Activated naive CD4-positive, alpha-beta T cell (primary cell): ENCODE measurements at places on chromosomes 6 and 20.

DNA sequence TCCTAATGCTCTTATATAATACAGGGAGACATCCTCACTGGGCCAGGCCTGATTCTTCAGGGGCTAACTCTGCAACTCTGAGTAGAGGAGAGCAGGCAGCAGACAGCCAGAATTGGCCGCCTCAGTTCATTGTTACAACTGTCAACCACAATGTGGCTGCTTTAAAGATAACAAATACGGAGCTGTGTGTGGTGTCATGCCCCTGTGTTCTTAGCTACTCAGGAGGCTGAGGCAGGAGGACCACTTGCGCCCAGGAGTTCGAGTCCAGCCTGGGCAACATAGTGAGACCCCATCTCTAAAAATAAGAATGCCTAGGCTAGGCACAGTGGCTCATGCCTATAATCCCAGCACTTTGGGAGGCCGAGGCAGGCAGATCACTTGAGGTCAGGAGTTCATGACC lies 34.3 kb downstream of the CEP250 start:
- DNase-seq, result no peak

DNA sequence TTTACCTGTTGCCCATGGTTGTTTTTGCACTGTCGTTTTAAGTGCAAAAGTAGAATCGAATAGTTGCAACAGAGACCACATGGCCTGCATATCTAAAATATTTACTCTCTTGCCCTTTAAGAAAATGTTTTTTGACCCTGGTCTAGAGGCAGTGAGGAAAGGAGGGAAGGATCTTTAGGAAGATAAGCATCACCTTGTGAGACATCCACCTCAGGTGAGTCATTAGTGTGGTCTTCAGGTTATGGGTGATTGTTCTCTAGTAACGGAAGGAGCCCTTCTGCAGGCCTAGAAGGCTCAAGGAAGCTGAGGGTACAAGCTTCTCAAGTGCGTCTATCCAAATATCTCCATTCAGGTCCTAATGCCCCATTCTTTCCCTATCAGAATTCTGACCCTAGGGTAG lies 6.6 kb upstream of the RAB44 start:
- no peak for DNase-seq

DNA sequence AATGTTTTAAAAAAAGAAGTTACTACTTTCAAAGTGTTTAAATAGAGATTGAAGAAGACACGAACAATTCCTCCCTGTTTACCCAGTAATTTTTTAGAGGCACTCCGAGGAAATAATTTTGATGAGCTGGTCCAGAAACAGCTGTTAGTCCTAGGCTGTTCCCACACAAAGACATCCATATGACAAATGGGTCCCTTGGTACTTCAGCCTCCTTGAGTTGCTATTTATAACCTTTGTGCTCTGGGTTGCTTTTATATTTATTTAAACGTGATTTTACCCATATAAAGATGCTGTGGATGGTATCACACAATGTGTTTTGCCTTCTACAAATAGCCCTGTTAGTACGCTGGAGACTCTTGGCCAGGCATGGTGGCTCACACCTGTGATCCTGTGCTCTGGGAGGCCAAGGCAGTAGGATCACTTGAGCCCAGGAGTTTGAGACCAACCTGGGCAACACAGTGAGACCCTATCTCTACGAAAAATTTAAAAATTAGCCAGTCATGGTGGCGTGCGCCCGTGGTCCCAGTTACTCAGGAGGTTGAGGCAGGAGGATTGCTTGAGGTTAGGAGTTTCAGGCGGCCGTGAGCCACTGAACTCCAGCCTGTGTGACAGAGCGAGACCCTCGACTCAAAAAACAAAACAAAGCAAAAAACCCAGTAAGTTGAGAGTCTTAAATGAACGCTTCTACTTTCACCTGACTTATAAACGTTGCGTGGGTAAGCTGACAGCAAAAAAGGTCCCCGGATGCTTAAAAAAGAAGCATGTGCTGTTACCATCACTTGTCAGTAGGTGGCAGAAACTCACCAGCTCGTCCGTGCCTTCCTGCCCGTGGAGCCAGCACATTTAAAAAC lies 56.9 kb upstream of the ARMH2 start:
- DNase-seq, result peak; percentile 17

DNA sequence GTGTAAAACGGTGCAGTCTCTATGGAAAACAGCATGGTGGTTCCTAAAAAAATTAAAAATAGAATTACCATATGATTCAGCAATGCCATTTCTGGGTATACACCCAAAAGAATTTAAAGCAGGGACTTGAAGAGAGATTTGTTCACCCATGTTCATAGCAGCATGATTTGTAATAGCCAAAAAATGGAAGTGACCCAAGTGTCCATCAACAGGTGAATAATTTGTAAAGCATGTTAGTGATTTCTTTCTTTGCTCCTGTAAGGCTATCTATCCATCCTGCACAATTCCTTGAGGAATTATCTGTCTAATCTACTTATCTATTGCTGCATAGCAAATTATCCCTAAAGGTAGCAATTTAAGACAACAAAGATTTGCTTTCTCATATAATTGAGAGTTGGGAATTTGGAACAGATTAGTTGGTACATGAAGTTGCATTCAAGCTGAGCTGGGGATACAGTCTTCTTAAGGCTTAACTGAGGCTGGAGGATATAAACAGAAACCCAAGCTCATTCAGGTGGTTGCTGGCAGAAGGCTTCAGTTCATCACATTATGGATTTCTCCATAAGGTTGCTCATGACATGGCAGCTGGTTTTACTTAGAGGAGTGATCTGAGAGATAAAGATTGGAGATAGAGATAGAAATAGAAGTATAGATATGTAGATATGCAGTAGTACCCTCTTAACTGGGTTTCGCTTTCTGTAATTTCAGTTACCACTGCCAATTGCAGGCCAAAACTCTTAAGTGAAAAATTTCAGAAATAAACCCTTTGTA lies 62.0 kb downstream of the IL22RA2 start:
- DNase-seq, result no peak

DNA sequence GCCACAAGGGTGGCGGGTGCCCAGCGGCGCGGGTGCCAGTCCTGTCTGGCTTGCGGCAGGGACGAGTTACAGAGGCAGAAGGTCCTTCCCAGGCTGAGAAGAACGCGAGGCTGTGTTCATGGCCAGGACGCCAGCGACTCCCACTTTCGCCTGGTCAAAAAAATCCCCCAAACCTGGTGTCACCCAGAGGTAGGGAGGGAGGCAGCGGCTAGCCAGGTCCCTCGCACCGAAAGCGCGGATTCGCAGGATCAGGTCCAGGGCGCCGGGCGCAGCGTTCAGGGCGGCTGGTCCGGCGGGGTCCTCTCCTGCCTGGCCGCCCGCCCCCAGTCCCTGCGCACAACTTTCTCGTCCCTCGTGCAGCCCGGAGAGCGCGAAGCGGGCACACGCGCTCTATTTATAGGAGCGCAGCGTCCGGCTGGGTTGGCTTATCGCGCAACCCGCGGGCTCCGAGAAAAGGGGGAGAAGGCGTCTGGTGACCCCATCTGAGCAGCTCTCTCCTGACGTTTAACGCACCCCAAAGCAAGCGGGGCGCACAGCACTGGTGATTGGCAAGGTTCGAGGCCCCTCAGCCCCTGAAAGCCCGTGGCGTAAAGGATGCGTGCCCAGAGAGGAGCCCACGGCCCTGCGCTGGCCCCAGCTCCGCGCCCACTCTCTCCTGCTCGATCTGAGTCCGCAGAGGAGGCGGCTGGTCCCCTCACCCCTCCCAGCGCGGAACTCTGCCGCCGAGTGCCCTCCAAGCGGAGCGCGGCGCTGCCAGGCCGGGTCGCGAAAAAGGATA lies 519 bp downstream of the CBLN4 start:
- DNase-seq, result no peak

DNA sequence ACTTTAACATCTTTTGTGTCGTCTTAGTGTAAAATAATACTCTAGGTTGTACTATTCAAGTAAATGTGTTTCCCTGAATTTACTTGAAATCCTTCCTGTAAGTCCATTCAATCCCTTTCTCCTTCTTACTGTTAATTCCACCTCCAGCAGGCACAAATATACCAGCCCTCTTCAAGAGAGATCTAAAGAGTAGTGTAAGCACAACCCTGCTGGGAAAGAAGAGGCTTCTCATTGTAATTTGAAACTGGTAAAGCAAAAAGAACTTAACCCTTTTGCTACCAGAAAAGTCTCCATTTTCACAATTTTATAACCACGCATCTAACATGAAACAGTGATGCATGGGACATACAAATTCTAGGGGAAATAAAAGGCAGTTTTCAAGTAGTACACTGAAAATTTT lies at the start of gene BMP5:
TSS of gene BMP5 (minus strand) at position 191 of the 400 bp plus-strand sequence. CDS start 725 bp downstream, outside the sequence.
- DNase-seq, result no peak

DNA sequence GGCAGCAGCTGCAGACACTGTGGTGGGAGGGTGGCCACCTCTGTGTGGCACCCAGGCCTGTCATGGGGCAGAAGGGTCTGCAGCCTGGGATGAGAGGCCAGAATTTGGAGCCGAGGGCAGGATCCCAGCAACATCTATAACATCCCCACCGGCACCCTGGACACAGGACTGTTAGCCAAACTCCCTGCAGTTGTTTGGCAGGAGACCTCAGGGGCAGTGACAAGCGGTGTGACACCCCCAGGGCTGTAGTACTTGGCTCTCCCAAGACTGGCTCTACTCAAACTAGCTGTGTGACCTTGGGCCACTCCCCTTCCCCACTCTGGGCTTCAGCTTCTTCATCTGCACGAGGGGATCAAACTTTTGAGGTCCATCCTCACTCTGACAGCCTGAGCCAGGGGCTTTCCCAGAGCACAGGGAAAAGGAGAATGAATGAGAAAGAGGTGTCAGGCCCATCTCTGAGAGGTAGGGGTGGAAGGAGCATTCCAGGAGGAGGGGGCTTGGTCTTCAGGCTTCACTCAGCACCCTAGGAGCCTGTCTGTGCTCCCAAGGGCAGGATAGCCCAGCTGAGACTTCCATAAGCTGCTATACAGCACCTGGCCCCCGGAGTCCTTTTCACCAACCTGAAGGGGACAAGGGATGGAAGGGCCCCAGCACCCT lies 64.0 kb downstream of the MDGA1 start:
- DNase-seq, result no peak

GRCh38 chr6:147040121-147040910 lies 163.9 kb upstream of the STXBP5 start:
- no peak for DNase-seq

GRCh38 chr6:10692965-10693538 lies 1.4 kb downstream of the C6orf52 start:
- no peak for DNase-seq

DNA sequence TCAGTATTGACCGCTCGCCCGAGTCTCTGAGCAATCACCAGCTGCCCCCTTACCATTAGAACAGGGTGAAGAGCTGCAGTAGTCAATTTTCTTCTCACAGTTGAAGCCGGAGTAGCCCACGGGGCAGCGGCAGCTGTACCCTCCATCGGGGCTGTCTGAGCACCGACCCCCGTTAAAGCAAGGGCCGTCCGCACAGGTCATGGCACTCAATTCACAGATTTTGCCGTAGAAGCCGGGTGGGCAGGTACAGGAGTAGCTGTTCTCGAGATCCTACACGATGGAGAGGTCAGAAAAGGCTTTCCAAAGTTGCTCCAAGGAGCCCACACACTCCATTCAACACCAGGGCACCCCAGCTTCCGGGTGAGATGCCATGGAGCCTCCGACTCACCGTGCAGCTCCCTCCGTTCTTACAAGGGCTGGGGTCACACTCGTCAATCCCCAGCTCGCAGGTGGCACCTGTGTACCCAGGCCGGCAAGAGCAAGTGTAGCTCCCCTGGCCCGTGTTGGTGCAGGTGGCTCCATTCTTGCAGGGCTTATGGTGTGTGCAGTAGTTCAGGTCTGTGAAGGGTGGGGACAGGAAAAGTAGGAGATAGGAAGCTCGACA lies 5.9 kb downstream of the DLL1 start:
- DNase-seq, result no peak

- DNase-seq, result no peak
Observed at GRCh38 chr20:63856098-63856511, 5.2 kb upstream of the ABHD16B start.

- DNase-seq, result no peak
Observed at GRCh38 chr20:36720510-36720909, 25.4 kb downstream of the NDRG3 start.

GRCh38 chr20:9467995-9468394 lies 46.4 kb upstream of the LAMP5 start:
- DNase-seq, result no peak

- DNase-seq, result no peak
Observed at GRCh38 chr20:40414843-40415615, 274.0 kb downstream of the MAFB start.

DNA sequence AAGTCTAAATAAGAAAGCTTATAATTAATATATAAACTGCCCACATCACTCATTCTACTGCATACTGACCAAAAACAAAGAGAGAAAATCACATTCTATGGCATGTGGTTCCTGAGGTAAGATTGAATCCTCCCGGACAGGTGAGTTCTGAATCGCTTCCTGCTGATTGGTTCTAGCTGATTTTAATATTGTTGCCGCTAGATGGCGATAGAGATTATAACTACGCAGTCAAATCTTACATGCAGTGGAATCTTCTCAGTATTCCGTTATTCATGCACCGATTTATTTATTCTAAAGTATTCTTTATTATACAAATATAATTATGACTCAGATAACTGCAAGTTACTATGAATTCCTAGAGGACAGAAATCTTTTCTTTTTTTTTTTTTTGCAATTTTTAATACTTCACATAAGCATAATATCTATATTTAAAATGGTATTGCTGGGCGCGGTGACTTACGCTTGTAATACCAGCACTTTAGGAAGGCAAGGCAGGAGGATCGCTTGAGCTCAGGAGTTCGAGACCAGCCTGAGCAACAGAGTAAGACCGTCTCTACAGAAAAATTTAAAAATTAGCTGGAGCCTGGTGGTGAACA lies 24.2 kb upstream of the TMX4 start:
- no peak for DNase-seq

- no peak for DNase-seq
Observed at GRCh38 chr6:51855310-51856082, 231.9 kb downstream of the PKHD1 start.

DNA sequence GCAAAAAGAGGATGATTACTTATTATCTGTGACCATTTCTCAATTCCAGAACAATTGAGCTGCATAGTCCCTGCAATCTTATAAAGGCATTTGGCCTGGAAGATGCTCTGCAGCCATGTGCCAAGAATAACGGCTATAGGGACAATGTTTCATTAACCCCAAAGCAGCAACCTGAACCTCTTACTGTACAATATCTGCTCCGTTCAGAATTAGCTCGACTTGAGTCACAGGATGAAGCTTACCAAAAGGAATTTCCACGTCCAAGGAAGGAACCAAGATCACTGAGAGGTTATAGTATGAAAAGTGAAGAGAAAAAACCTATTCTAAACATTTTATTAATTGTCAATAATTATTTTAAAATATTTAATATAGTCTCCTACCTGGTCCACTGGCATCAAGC lies 167.3 kb upstream of the GMDS start:
- no peak for DNase-seq
